Stimulated activated CD8-positive, alpha-beta memory T cell treated with anti-CD3 and anti-CD28 coated beads, Interleukin-4, amount 100 ng/mL, for 1 hour (primary cell): ENCODE measurements at places on chromosomes 16 and 17.

DNA sequence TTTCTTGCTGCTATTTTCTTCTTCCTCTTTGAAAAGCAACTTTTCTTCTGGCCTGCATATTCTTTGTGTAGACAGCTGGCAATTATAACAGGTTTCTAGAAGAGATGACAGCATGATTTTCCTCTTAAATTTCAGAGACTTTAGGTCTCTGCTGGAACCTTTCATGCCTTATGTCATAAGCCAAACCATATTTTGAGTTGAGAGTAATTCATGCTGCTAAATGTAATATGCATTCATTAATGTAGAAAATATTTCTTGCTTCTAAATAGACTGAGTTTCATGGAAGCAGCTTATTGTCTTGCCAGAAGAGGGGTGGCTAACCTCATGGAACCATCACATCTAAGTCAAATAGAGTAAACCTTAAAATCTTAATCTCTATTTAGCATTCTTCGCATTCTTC is 25.9 kb upstream of the ABCA9 start:
- no peak for DNase-seq

DNA sequence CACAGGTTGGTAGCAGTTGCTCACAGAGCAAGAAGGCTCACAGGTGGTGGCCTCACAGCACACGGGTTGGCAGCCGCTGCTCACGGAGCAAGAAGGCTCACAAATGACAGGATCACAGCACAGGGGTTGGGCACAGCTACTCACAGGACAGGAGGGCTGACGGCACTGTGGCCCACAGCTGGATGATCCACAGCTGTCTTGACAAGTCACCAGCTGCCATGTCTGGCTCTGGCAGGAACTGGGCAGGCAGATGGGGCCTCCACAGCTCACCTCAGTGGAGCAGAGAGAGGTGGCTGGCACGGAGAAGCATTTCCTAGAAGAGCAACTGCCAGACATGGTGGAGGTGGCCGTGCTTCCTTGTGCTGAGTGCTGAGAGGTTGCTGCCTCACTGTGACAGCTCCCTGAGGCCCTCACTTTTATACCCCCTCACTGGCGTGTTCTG is at the start of gene KRTAP16-1:
KRTAP16-1 (minus strand) TSS at position 392 of the 442 bp plus-strand sequence; CDS start at position 336, 56 bp downstream.
- no peak for DNase-seq

GRCh38 chr17:43530288-43531081 is 15.7 kb downstream of the ETV4 start:
- no peak for DNase-seq

DNA sequence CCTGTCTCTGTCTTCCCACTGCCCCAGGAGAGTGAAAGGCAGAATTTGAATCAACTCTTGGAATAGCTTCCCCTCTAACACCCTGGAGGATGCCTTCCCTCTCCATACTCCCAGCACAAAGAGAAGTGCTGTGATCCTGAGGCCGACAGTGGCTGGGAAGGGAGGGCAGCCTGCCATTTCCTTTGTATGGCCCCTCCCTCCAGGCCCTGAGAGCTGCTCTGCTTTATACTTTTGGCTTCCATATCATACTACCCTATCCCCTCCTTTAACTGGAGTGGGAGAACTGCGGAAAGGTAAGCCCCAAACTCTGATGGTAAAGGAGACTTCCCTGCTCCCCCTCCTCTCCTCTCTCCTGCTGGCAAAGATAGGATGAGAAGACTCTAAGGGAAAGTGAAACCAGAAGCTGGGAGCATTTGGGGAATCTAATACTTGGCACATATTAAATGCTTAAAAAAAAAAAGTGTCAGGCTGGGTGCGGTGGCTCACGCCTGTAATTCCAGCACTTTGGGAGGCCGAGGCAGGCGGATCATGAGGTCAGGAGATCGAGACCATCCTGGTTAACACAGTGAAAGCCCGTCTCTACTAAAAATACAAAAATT is 4.1 kb upstream of the MED24 start:
- DNase-seq: no peak

DNA sequence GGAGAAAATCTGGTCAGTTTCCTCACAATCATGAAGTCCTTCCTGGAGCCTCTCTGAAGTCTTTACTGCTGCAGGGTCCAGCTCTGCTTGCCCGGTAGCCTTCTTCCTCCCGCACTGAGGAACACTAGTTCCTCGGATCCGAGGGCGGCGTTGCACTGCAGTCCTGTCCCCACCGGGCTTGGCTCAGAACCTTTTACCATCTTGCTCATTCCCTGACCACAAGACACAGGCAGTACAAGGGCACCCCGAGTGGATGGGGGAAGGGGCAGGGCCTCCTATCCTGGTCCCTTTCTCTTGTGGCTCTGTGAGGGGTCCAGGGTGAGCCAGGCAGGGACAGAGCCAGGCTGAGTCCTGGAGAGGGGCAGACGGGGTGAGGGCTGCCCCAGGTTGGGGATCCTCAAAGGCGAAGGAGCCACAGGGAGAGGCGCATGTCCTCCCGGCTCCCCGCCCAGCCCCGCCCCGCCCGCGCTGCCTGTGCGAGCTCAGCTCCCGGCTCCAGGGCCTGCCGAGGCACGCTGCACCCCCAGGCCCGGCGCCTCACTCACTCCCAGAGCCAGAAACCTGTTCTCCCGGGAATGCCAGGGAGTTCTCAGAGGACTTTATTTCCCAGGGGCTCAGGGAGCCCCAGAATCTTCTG is 1.5 kb downstream of the FOXN1 start:
- no peak for DNase-seq

DNA sequence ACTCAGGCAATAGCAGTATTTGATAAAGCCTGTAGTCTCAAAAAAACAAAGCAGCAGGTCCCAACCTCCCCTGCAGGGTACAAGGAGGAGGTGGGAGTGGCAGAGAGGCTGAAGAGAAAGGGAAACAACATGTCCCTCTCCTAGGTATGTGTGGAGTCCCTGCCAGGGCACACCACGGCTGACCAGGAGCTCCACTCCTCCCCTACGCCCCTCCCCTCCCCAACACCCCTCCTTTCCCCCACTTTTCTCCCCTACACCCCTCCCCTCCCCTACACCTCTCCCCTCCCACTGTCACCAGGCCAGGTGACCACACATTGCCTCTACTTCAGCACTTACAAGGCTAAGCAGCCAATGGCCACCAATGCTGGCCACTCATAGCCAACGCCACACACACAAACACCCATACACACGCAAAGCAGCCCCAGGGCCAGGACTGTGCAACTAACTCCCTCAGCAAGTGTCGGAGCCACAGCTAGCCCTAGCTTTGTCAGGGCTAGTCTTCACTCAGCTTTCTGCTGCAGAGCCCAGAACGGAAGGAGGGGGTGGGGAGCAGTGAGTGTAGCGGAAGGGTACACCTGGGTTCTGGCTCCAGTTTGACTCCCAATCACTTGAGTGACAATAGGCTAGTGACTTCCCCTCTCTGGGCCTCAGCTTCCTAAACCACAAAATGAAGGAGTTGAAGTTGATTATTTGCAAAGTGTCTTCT is 8.2 kb downstream of the CAVIN1 start:
- DNase-seq: no peak

DNA sequence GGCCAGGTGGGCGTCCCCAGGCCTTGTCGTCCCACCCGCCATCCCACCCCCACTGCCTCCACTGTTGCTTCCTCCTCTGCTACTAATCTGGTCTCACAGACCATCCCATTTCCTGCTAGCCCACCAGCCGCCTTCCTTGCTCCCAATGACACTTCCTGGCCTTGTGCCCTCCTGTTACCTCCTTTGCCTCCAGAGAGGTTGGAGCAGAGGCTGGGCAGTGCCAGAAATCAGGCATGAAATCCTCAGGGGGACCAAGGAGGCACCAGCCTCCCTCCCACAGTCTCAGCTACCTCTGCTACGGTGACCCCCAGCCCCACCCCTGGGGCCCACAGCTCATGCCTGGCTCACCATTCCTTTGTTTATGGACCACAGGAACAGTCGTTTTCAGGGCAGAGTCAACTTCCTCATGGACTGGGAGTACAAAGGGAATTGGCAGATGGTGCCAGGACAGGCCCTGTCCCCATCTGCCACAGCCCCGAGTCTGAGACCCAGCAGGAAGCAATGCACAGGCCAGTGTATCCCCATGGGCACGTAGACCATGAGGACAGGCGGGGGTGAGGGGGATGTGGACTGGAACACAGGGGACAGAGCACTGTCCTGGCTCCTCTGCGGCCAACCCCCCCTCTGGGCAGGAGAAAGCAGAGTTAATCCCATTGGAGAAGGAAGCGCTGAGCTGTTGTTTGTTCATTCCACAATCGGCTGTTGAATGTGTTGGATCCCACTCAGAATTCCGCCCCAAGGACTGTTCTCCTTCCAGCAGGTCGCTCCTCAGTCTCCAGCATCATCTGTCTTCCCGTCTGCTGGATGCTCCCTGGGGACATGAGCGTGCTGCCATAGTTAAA is 2.2 kb upstream of the CDH5 start:
- DNase-seq: no peak

- no peak for DNase-seq
Observed at GRCh38 chr16:85361441-85362118, 249.3 kb upstream of the CIBAR2 start.

- DNase-seq: no peak
Observed at GRCh38 chr17:63439687-63440086, 6.4 kb downstream of the CYB561 start.

GRCh38 chr16:80924372-80924978 is 82.2 kb downstream of the CMC2 start:
- DNase-seq: no peak

DNA sequence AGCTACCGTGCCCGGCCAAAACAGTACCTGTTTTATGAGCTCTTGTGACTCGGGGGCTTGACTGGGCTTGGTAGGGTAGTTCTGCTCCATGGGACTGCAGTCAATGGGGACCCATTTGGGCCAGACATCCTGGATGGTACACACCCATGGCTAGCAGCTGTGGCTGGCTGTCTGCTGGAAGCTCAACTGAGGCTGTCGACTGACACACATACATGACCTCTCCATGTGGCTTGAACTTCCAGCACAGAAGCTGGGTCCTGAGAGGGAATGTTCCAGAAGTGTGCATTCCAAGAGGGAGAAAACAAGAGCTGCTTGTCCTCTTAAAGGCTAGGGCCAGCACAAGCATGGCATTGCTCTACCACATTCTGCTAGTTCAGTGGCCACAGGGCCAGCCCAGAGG is 14.9 kb upstream of the NKD1 start:
- no peak for DNase-seq

DNA sequence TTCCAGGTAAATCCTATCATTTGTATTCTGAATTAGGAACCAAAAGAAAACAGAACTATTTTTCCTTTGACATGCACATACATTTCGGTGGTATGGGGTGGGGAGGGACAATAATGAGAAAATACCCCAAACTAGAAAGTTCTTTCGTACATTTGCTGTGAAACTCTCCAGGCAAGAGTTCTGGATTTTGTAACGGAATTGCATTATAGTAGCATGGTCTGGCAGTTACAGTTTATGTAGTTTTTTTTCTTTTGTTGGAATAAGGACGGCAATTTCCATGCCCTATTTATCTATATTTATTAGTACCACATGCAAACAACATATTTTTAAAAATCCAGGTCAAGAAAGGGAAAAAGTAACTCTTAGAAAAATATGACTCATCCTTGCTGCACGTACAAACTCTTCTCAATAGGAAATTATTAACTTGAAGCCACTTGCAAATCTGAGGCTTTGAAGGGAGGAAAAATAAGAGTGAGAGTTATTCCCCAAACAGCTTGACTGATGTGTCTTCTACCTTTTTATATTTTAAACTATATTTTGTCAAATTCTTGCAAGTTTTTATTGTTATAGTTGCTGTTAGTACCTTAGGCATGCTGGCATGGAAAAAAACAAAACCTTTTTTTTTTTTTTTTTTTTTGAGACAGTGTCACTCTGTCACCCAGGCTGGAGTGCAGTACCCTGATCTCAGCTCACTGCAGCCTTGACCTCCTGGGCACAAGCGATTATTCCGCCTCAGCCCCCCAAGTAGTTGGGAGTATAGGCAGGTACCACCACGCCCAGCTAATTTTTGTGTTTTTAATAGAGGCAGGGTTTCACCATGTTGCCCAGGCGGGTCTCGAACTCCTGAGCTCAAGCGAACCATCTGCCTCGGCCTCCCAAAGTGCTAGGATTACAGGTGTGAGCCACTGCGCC is 69.3 kb downstream of the WWP2 start:
- DNase-seq: no peak

- no peak for DNase-seq
Observed at GRCh38 chr16:30040221-30040620, 9.2 kb upstream of the TLCD3B start.

DNA sequence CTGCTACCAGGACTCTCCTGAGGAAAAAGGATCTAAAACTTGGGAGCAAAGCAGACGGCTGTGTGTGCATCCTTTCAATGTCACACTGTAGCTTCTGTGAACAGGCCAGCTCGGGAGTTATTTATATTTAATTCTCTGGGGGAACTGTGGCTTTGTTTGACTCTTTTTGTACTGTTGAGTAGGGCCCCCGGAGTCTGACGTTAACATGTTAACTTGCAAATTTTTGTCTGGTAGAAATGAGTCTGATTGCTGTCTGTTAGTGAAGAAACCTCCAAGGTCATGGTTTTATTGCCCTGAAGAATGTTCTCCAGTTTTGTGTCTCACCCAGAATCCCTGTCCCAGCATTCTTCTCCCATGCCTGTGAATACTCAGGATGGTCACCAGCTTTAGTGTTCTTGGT is 14.2 kb upstream of the KCNG4 start:
- no peak for DNase-seq

DNA sequence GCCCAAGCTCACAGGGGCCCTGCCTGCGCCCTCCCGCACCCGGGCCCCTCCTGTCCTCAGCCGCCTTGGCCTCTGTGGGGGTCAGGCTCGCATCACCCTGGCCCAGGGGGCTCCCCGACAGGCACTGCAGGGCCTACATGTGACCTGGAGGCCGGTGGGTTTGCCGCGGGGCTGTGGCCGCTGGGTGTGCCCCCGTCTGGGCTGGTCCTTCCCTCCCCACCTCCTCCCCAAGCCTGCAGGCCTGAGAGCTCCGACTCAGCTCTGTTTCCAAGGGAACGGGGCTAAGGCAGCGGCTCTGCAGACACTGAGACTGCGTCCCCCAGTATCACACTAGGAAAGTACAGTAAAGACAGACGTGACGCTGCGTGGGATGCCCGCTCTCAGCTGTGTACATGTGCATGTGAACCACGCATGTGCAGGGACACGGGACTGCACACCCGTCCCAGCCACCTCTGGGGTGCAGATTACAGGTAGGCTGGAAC is 16.5 kb upstream of the WDR45B start:
- no peak for DNase-seq

DNA sequence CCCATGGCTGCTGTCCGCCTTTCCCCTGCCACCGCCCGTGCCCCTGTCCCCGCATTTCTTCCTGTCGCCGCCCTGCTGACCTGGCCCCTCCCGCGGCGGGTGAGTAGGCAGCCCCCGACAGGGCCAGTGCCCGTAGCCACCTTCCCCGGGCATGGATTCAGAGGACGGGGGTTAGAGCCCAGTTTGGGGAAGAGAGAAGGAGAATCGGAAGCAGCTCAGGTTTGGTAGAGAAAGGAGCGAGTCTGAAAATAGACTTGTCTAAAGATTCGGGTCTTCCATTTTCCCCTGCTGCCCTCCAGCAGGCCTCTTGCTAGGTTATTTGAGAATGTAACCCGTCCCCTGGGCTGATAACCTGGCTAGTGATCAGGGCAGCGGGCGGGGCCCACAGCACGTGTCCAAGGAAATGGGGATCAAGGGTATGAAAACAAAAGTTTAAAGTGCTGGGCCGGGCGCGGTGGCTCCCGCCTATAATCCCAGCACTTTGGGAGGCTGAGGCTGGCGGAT is 7.9 kb upstream of the CLDN9 start:
- no peak for DNase-seq

- DNase-seq: no peak
Observed at GRCh38 chr16:426115-426905, 861 bp downstream of the RAB11FIP3 start.

- DNase-seq: no peak
Observed at GRCh38 chr17:29930409-29931010, 482 bp upstream of the SSH2 start.

GRCh38 chr17:74527756-74528155 is 3.5 kb downstream of the CD300LB start:
- no peak for DNase-seq

GRCh38 chr17:14693382-14693781 is 392.5 kb downstream of the HS3ST3B1 start:
- no peak for DNase-seq
